RPMI7951 (cell line): ENCODE measurements at places on chromosomes 3 and 15.
A peak's percentile ranks its signal among the peaks of the same experiment; 100 is the strongest.

- no peak for DNase-seq
Measured at GRCh38 chr3:38853011-38853410, 37.0 kb upstream of the SCN10A start.

GRCh38 chr3:174536319-174536718 is 322.8 kb upstream of the NAALADL2 start:
- DNase-seq, result no peak

- DNase-seq, result peak; percentile 44
Measured at GRCh38 chr3:48661501-48662144, 1.1 kb downstream of the CELSR3 start.

DNA sequence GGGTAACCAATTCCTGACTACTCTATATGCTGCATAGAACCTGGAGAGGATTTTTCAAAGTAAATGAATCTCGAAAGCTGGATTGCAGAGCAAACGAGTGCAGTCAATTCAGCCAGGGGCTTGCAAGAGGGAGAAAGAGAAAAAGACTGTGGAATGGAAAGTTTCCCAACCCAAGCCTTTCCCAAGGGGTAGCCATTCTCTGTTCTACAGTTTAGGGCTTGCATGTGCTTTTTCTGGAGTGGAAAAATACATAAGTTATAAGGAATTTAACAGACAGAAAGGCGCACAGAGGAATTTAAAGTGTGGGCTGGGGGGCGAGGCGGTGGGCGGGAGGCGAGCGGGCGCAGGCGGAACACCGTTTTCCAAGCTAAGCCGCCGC is 511 bp upstream of the RARB start:
- no peak for DNase-seq

- no peak for DNase-seq
Measured at GRCh38 chr3:65922441-65922840, 116.3 kb downstream of the MAGI1 start.

- peak; percentile 53 for DNase-seq
Measured at GRCh38 chr3:25465266-25465860, 37.3 kb downstream of the RARB start.

DNA sequence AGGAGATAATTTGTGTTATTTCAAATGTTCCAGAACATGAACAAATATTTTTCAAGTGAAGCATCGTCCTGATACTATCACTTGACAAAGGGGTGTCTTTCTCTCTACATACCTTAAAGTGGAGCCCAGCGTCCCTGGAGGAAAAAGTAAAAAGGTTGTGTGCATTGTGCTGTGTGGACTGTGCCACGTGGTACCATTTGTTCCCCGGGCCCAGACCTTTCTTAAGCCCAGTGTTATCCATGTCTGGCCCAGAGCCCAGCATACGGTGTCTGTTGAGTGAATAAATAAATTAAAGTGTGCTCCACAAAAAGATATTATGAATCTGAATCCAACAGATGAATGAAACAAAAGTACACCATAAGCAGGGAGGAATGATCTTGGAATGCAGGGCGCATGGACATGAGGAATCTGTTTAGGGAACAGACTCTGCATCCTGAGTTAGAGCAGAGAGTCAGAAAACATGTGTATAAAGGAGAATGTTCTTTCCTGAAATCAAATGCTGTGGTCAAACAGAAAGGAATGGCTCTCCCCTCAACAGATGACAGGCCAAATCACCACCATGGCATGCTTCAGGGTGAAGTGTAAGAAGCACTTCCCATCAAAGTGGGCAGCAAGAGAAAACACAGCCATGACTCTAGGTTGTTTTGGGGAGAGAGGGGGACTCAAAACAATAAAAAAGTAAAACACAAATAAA is 8.1 kb upstream of the PRSS50 start:
- no peak for DNase-seq

- DNase-seq, result no peak
Measured at GRCh38 chr15:66588537-66588936, 22.7 kb upstream of the LCTL start.

GRCh38 chr3:17632401-17633100 is 109.9 kb downstream of the TBC1D5 start:
- peak; percentile 76 for DNase-seq

GRCh38 chr15:53328341-53328740 is 431.1 kb downstream of the WDR72 start:
- DNase-seq, result no peak

DNA sequence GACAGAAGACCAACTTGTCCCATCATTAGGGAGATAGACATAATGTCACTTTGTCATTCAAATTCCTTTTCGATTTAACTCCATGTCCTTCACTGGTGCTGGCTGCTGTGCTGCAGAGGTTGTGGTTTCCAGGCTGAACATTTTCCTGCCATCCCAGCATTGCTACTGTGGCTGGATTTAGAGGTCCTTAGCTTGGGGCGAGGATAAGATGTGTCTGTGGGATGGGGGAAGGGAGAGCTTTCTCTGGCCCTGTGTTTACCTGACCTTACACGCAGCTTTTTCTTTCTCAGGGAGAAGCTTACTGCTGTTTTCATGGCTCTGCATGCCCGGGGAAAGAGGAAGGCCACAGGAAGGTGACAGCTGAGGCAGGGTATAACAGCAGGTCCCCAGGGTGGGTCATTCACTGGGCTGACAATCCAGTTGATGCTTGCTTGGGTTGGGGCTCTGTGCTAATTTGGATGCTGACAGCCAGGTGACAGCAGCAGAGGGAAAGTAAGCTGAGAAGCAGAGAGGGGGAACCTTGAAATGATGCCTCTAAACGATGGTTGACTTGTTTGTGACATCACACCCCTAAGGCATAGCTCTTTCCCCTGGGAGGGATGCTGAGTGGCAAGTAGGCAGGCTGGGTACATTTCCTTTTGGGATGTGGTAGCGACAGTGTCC is 326.9 kb upstream of the CTNNB1 start:
- DNase-seq, result no peak

DNA sequence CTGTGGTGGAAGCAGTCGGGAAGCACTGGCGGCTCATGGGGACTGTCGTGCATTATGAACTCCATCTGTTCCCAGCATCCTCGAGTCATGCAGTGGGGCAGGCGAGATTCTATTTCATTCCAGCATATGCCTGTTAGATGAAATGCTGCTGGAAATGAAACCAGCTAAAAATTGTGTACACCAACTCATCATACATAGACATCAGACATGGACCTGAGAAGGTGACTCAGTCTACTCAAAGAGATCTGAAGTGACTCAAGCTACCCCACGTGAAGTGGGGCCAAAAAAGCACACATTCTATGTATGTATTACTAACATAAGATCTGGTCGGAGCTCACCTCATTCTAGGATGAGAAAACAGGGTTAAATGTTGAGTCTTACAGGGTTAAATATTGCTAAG is 47.5 kb upstream of the FAM98B start:
- peak; percentile 35 for DNase-seq

DNA sequence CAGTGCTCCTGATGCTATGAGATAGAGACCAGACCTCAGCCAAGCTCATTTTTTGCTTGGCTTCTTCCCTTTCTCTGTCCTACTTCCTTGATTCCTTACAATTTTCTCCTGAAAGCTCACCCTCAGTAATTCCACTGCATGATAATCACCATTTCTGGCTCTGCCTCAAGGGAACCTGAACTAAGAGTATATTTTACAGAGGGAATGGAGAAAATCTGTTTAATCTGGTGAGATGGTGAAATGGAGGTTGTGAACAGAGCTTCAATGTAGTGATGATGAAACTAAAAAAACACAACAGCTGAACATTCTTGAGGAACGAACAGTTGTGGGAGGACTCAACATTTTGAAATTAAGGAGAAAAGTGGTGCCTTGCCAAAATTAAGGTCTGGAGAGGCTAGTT is 16.3 kb downstream of the HHLA2 start:
- DNase-seq, result no peak

GRCh38 chr15:45376967-45377608 is 1.3 kb downstream of the GATM start:
- no peak for DNase-seq

- no peak for DNase-seq
Measured at GRCh38 chr15:38004218-38004861, 69.9 kb downstream of the TMCO5A start.

- no peak for DNase-seq
Measured at GRCh38 chr15:33440900-33441299, 130.1 kb downstream of the RYR3 start.

DNA sequence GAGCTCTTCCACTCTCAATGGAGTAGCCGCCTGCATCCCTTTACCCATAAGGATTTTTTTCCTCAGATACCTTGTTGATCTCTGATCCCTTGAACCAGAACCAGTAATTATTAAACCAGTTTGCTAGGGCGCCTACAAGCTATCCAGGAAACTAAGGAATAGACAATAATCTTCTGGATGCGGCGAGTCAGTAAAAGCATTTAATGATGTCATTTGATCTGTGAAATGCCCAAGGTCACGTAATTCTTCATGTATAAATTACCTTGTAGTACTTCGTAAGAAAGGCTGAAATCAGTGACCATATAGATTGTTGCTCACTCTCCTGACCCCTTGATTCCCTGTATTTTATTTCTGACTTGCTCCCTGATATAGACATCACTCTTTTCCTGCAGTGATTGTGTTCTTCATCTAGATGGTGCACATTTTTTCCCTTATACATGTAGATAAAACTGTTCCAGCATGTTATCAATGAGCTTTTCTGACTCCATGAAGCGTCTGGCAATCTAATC is 548.6 kb upstream of the NAALADL2 start:
- no peak for DNase-seq

- DNase-seq, result peak; percentile 85
Measured at GRCh38 chr3:136142592-136142991, 53.5 kb downstream of the MSL2 start.

DNA sequence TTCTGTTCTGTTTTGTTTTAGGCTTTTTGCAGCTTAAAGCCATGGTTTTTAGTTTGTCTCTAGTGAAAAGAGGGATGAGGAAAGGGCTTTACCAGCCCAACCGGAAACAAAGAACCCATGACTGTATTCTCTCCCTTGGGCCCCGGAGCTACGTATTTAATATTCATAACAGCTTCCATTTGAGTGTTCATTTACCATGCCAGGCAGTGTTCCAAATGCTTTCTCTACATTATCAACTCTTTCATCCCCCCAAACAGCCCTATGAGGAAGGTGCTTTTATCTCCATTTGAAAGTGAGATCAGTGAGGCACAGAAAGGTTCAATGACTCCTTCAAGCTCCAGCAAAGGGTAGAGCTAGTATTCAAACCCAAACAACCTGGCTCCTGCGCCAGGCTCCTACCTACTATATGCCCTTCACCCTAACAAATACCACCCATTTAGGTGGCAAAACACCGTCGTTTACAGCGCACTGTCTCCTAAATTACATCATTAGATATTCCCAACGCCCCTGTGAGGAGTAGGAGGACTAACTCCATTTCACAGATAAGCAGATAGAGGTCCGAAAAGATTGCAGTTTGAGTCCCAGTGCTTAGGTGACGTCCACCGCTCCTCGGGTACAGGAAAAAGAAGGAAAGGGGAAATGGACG is 27.9 kb downstream of the GTPBP8 start:
- peak; percentile 18 for DNase-seq

DNA sequence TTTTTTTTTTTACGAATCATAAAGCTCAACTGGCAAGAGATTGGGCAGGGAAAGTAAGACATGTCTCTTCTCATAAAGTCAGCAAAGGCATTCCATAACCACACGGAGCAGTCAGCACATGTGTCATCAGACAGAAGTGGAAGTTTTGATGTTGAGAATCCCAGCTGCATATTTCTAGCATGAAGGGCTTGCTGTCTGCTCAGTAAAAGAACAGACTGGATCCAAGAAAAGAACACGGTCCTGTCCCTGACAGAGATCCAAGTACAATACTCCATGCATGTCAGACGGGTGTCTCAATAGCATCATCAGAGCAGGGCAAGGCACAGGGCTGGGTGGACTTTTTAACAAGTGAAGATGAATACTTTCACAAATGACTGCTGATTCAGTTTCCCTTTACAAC is 38.2 kb downstream of the ABI3BP start:
- DNase-seq, result peak; percentile 66

- DNase-seq, result no peak
Measured at GRCh38 chr3:168141405-168141998, 45.8 kb upstream of the GOLIM4 start.

GRCh38 chr3:156637480-156638022 is 36.8 kb upstream of the TIPARP start:
- no peak for DNase-seq

DNA sequence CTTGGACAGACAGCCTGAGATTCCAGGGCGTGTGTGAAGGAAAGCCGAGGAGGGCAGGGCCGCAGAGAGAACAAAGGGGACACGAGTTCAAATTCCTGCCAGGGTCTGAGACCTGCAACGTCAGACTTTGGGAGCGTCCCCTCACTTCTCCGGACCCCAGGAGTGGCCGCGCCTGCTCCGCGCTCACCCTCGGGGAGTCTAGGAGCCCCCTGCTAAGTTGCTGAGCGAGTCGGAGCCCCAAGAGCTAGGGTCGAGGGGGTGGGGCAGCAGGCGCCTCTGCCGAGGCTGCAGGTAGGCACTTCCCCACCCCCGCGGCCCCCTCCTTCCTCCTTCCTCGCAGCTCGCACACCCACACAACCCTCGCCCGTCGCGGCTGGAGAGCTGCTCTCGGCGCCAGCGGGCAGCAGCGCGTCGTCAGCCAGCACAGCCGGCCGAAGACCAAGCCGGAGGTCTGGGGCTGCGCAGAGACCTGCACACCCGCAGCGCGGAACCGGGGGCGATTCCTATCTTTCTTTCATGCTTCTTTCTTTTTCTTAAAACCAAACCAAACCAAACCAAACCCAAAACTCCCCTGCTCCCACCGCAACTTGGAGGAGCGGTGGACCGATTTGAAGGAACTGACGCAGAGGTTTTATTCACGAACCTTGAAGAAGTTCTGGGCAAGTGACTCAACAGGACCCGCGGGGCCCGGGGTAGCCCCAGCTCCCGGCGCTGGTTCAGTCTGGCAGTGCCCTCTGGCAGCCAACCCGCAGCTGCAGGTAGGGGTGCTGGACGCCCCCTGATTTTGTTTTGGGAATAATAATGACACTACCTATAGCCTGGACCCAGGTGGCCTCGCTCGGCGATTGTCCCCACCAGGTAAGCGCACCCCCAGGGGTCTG is at the start of gene ANKRD34C:
Gene ANKRD34C, plus strand, starts transcription at position 352 of the 881 bp plus-strand sequence. CDS start 10,563 bp downstream, outside the sequence.
- no peak for DNase-seq

DNA sequence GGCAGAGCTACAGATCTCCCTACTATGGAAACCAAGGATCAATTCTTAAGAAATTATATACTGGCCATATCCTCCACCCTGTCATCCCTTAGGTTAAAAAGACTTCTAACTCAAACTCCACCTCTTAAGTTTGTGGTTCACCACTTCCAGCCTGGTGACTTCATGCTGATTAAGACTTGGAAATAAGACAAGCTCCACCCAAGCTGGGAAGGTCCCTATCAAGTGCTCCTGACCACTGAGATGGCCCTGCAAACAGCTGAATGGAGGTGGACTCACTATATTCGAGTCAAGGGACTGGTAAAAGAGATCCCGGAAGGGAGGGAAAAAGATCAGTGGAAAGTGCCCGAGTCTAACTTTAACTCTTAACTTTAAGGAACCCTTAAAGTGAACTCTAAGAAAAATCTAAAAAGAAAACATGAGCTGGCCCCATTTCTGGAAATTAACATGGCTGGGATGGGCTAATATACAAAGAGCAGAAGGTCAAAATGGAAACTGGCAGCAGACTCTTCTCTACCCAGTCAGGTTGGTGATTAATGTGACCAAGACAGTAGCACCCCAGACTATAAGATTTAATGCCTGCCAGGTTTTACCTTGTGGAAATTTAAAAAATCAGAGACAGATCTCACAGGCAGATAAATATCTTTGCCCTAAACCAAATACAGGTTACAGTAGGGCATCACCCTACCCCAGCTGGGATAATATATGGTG is 43.9 kb downstream of the PPCDC start:
- peak; percentile 95 for DNase-seq
